Naive thymus-derived CD8-positive, alpha-beta T cell (primary cell): ENCODE measurements at places on chromosomes 5 and 9. TPM values are rescaled to one million over a fixed set of nuclear protein-coding genes. Genes with fewer than 3 reads are reported as not detected.
A peak's percentile ranks its signal among the peaks of the same experiment; 100 is the strongest.

- no peak for DNase-seq
- no peak overlapping the region for H3K27ac ChIP-seq
- H3K4me1 ChIP-seq, result peaks cover 6% of the 10 kb centered on the region
- H3K27me3 ChIP-seq, result peaks cover 12% of the 10 kb centered on the region
Observed at GRCh38 chr9:132823370-132824145, 54.5 kb downstream of the AK8 start.

GRCh38 chr5:96337048-96337781 is 95.8 kb downstream of the PCSK1 start:
- H3K27ac ChIP-seq, result no peak overlapping the region
- H3K4me3 ChIP-seq, result no peak overlapping the region
- no peaks in the 10 kb centered on the region for H3K36me3 ChIP-seq
- DNase-seq, result no peak
- H3K27me3 ChIP-seq, result peaks cover 11% of the 10 kb centered on the region

- H3K4me3 ChIP-seq, result no peak overlapping the region
- H3K4me1 ChIP-seq, result peaks cover 14% of the 10 kb centered on the region
- no peak for DNase-seq
- peaks cover 5% of the 10 kb centered on the region for H3K27me3 ChIP-seq
Observed at GRCh38 chr5:90878549-90879196, 320.1 kb downstream of the ADGRV1 start.

- DNase-seq, result no peak
- H3K27ac ChIP-seq, result peak overlapping the region; percentile 31
- H3K36me3 ChIP-seq, result peaks cover 15% of the 10 kb centered on the region
- H3K4me3 ChIP-seq, result peak overlapping the region; percentile 31
- H3K27me3 ChIP-seq, result no peaks in the 10 kb centered on the region
Observed at GRCh38 chr5:81590498-81591384, 160.2 kb downstream of the SSBP2 start.

DNA sequence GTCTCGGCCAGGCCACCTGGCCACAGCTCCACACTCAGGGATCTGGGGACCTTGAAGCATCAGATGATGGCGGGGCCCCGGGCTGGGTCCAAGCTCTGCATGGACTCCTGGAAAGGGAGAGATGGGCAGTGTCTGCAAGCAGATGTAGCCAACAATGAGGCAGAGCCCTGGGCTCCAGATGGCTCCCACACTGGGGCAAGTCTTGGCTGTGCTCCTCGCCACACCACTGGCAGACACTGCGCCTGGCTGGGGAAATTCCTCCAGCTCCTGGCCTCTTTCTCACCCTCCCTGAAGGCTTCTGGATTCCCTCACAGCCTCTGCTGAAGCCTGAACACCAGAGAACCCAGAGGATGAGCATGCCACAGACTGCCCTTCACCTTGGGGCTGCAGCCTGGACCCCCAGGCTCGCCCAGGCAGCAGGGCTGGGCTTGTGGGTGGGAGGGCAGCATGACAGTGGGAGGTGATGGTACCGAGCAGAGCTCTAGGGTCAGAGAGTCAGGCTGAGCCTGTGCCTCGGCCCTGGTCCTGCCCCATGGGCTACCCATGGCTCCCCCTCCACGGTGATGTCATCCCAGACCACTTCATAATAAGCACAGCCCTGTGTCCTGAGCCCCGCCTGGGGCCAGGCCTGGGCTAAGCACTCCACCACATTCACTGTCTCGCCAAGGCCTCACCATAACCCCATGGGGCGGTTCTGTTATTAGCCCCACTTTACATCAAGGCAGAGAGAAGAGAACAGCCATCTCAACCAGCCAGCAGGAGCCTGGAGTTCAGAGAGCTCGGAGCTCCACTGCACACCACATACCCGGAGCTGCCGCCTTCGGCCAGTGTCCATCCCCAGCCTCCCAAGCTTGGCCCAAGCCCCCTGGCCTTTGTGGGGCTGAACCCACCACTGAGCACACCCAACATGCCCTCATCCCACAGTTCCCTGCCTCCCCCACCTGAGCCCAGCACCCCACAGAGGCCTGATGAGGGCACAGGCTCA is 62.2 kb upstream of the ADAMTS2 start:
- no peak overlapping the region for H3K27ac ChIP-seq
- H3K4me3 ChIP-seq, result no peak overlapping the region
- H3K36me3 ChIP-seq, result no peaks in the 10 kb centered on the region
- H3K27me3 ChIP-seq, result peaks cover 8% of the 10 kb centered on the region
- DNase-seq, result no peak
- H3K4me1 ChIP-seq, result no peaks in the 10 kb centered on the region

DNA sequence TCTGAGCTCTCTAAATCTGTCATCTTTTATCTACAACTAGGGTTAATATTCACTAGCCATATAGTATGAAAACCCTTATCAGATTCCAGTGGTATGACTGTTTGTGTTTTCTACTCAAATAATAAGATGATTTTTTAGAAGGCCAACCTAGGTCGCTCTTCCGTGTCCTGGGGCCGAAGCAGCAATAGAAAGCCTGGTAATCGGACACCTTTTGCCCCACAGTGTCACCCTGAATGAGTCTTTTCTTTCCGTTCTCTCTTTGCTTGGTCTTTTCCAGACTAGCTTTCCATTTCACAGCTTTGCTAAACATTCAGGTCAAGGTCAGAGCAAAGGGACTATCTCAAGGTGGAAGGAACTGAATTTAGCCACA is 243.3 kb upstream of the ANKRD55 start:
- no peak for DNase-seq
- peaks cover 30% of the 10 kb centered on the region for H3K4me1 ChIP-seq

DNA sequence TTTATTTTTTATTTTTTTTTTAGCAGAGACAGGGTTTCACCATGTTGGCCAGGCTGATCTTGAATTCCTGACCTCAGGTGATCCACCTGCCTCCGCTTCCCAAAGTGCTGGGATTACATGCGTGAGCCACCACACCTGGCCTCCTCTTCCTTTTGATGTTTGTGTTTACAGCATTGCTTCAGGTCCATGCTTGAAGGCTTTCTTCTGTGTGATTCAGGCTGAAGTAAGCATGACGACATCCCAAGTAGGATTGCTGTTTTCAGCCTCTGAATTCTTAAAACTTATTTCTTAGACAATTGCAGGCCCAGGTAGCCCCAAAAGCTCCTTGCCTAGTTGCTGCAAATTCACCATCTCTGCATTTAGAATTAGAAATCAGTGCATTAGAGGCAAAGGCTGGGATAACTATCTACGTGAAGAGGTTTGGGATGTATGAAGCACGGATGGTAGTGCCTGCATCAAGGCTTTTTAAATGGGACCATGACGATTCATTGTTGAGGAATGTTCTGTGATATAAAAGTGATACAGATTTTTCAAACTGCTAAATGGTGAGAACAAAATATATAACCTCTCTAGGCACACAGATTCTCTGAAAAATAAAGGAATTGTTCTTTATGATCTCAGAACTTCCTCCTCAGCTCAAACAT is 3.0 kb upstream of the ETF1 start:
- DNase-seq, result no peak
- no peaks in the 10 kb centered on the region for H3K36me3 ChIP-seq
- no peak overlapping the region for H3K27ac ChIP-seq
- H3K27me3 ChIP-seq, result no peaks in the 10 kb centered on the region
- peaks cover 63% of the 10 kb centered on the region for H3K4me1 ChIP-seq

The FANCG gene
- total RNA-seq, result 23.6 TPM

DNA sequence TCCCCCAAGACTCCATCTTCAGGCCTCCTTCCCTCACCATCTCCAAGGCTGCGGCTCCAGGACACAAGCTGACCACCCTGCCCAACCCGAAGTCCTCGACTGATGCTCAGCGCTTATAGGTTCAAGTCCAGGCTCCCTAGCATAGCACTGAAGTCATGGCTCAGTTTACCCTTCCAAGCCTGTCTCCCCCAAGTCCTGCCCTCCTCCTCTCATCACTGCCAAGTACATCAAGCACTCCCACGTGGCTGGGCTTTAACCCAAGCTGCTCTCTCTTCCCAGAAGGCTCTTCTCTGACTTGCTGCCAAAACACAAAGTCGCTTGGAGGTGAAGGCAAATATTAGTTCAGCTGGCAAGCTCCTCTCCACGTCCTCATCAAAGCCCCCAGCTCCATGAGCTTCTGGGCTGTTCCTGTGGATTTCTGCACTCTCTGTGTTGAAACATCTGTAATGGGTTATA is 22.1 kb upstream of the MARCHF6 start:
- H3K27me3 ChIP-seq, result peaks cover 35% of the 10 kb centered on the region
- H3K4me3 ChIP-seq, result no peak overlapping the region
- no peaks in the 10 kb centered on the region for H3K36me3 ChIP-seq
- DNase-seq, result no peak

DNA sequence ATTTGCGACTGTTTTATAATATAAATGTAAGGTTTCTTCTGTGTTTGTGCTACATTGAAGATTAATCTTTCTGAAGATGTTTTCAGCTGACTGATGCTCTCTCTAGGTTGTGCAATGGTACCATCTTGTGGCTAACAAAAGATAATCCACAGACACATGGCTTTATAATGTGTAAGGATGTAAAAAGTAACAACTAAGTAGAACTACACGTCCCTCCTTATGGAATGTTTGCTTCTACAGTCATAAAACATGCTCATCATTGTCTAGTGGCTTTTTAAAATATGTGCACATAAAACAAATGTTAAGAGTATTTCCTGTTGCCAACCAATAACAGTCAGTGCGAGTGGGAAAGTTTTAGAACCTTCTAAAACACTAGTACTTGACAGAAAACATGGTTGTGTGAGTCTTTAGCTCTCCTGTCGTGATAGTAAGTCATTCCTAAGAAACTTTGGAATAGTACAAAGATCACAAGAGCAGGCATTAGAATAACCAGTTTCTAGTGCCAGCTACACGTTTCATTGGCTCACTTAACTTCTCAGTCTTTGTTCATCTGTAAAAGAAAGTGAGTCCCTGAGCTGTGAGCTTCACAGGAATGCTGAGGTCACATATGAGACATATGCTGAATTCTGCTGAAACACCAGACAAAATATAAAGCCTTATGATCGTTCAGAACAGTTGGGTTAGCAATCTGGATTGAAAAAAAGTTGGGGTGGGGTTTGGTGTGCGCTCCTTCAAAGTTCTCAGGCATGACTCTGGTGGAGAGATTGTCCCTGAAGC is 75.7 kb upstream of the GLIS3 start:
- peak; percentile 41 for DNase-seq
- H3K4me3 ChIP-seq, result no peak overlapping the region
- H3K27ac ChIP-seq, result no peak overlapping the region
- H3K36me3 ChIP-seq, result no peaks in the 10 kb centered on the region
- H3K27me3 ChIP-seq, result peaks cover 14% of the 10 kb centered on the region

GRCh38 chr5:105632043-105632442 is 2038.7 kb downstream of the EFNA5 start:
- DNase-seq, result no peak
- H3K4me3 ChIP-seq, result no peak overlapping the region
- no peaks in the 10 kb centered on the region for H3K36me3 ChIP-seq

DNA sequence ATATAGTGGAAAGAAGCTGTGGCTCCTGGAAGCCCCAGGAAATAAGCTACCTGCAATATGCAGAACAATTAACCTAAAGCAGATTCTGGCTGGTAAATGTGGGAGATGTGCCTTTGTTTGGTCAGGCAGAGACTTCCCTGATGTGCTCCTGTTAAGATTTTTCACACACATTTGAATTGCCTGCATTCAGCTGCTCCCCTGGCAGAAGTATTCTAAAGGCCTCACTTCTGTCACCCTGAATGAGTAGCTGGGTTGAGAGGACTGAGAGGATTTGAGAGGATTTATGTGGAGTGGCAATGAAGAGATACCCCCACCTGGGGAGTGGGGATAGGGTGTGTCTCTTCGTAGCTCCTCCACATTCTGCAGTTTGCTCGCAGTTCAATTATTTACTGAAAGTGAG is 130.5 kb downstream of the ST8SIA4 start:
- no peak for DNase-seq
- H3K4me3 ChIP-seq, result no peak overlapping the region
- peaks cover 3% of the 10 kb centered on the region for H3K4me1 ChIP-seq
- no peak overlapping the region for H3K27ac ChIP-seq
- H3K27me3 ChIP-seq, result no peaks in the 10 kb centered on the region

- no peaks in the 10 kb centered on the region for H3K27me3 ChIP-seq
- H3K27ac ChIP-seq, result no peak overlapping the region
- H3K4me3 ChIP-seq, result no peak overlapping the region
- peaks cover 2% of the 10 kb centered on the region for H3K4me1 ChIP-seq
Observed at GRCh38 chr5:383621-384020, 59.4 kb upstream of the EXOC3 start.

- no peak overlapping the region for H3K27ac ChIP-seq
- peaks cover 36% of the 10 kb centered on the region for H3K27me3 ChIP-seq
- H3K4me1 ChIP-seq, result peaks cover 2% of the 10 kb centered on the region
- H3K4me3 ChIP-seq, result peak overlapping the region; percentile 50
Observed at GRCh38 chr9:87148331-87149104, 201.2 kb upstream of the GAS1 start.

The INSL4 gene
- not detected for total RNA-seq

- no peak overlapping the region for H3K27ac ChIP-seq
- H3K27me3 ChIP-seq, result no peaks in the 10 kb centered on the region
- H3K36me3 ChIP-seq, result no peaks in the 10 kb centered on the region
- no peak overlapping the region for H3K4me3 ChIP-seq
Observed at GRCh38 chr5:24854850-24855249, 210.1 kb upstream of the CDH10 start.

The SMU1 gene
- 30.9 TPM for total RNA-seq

The CDC20B gene
- total RNA-seq, result not detected

- no peak overlapping the region for H3K27ac ChIP-seq
- H3K36me3 ChIP-seq, result no peaks in the 10 kb centered on the region
- DNase-seq, result no peak
- peaks cover 14% of the 10 kb centered on the region for H3K27me3 ChIP-seq
- no peaks in the 10 kb centered on the region for H3K4me1 ChIP-seq
- H3K4me3 ChIP-seq, result no peak overlapping the region
Observed at GRCh38 chr5:79853028-79853427, 138.0 kb downstream of the MTX3 start.

DNA sequence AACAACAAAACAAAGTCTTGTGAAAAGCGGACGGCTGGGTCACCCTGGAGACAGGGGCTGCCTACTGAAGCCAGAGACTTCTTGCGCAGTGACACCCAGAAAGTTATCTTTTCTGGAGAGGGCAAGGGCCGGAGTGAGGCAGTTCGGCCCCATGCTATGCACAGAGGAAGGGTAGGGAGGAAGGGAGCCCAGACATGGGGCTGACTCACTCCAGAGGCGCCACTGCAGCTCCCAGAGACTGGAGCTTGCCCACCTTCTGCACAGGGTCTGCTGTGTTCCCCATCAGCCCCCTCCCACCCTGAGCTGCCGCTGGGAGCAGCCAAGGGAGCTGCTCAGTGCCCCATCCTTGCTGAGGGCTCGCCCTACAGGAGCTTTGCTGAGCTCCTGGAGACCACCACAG is 13.3 kb downstream of the SLC6A3 start:
- no peak overlapping the region for H3K27ac ChIP-seq
- H3K4me3 ChIP-seq, result no peak overlapping the region
- DNase-seq, result no peak

DNA sequence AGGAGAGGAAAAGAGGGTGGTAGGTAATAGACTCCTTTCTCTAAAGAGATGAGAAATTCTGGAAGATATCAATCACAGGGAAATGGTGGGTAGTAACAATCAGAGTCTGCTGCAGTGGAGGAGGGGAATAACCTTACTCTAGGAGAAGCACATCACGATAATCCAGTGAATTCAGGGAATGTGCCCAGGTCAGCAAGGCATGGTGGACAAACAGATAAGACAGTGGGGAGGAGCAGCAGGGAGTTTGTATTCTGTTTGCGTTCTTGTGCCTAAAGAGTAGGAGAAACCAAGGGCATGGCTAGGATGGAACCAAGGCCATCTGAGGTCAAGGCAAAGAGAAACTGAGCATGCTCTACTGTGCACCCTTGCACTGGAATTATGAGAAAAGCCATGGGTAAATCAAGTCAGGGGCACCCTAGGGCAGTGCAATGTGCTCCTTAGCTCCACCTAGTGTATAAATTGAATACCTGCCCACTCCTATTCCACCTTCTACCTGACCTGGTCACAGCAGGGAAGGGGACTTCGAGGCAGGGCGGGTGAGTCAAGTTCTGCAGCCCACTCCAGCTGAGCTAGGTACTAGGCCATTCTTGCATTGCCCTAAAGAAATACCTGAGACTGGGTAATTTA is 31.6 kb downstream of the RETREG1 start:
- H3K27ac ChIP-seq, result no peak overlapping the region
- H3K4me3 ChIP-seq, result no peak overlapping the region
- H3K4me1 ChIP-seq, result peaks cover 52% of the 10 kb centered on the region
- no peaks in the 10 kb centered on the region for H3K27me3 ChIP-seq
